ENCODE measurements at places on chromosomes 12 and 14.

- DNase-seq: no peak
Measured at GRCh38 chr12:28032811-28033537, 60.4 kb upstream of the PTHLH start.

GRCh38 chr12:45343269-45344051 lies 127.6 kb downstream of the ANO6 start:
- DNase-seq: no peak

GRCh38 chr12:67991158-67991557 lies 1.9 kb downstream of the IFNG-AS1 start:
- peak; percentile 68 for DNase-seq

DNA sequence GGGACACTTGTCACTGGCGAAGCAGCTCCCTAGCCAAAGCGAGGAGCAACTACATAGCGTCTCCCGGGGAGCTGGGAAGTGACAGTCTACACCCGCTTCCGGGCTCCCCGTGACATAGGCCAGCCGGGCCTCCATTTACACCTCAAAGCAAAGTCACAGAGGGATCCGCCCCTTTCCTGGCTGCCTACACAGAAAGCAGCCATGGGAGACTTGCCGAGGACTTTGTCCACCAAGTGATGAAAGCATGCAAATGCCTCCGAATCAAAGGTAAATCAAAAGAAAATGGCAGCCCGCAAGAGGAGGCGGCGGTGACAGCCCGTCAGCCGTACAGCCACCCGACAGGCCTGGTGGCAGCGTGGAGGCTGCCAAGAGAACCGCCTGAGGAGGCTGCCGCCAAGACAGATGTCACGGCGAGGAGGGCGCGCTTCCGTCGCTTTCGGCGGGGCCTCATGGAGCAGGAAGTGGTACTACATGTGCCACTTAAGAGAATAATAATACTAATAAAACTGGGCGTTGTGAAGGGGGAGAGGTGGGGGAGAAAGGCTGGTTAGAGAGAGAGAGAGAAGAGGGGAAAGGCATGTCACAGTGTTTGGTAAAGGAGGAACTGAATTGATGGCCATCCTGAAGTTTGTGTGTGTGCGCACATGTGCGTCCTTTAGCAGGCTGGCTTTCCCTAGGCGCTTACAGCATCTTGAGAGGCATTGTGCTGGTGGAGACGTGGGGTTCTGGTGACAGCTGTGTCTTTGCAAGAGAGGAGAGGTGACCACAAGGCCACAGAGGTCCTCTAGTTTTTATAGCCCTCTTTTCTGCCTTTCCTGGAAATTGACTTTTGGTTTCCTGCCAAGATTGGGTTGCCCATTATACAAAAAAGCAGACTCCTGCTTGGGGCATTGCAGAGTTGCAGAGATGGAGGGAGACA lies 661.7 kb downstream of the VRK1 start:
- peak; percentile 92 for DNase-seq

DNA sequence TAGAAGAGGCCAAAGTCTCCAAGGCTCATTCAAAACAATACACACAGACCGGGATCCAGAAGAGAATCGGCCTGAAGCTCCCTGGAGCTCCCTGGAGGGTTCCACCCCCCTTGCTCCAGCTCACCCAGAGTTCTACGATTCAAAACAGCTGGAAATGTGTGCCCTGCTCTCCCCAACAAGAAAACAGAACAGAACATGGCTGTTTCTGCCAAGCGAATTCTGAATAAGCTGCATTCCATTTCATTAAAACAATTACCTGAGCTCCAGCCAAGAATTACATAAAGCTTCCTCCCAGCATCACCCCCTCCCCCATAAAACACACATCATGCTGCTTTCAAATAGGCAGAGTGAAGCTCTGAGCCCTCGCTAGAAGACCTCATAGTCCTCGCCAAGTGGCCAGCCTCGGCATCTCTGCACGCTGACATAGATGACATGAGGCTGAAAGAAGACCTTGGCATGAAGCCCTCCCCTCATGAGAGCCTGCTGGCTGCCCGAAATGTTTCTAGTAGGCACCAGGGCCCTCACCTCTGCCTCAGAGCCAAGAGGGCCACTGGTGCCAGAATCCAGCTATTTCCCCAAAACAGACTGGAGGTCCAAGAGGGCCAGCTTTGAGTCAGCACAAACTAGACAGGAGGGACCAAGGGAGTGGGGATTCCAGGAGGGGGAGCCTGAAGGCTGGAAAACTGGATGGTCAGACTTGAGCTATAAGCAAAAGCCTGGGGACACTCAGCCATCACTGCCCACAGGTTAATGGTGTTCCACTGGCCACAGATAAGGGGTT lies 8.3 kb downstream of the PXN start:
- no peak for DNase-seq

DNA sequence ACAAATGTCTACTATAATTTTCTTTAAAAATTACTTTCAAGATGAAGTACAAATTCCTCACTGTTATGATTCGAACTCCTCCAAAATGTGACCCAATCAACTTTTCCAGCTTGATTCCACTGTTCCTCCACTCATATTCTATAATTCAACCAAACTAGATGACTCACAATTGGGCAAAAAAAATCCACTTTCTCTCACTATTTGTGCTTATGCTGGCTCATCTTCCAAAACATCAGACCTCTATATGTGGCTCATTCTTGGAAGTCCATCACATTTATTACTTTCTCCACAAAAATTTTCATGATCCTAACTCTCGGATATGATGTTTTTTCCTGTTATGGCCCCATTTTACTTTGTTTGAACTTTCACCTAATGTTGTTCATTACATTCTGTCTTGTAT lies 26.9 kb upstream of the RXYLT1 start:
- DNase-seq: no peak

GRCh38 chr12:29505122-29505521 lies 7.6 kb upstream of the OVCH1 start:
- DNase-seq: no peak

GRCh38 chr12:88998421-88998820 lies 353.9 kb downstream of the DUSP6 start:
- DNase-seq: no peak

- DNase-seq: peak; percentile 68
Measured at GRCh38 chr14:55336162-55336561, 64.9 kb downstream of the FBXO34 start.

- DNase-seq: no peak
Measured at GRCh38 chr14:34211732-34212131, 250.3 kb downstream of the SPTSSA start.

- no peak for DNase-seq
Measured at GRCh38 chr12:95547522-95548055, 3.7 kb downstream of the USP44 start.

DNA sequence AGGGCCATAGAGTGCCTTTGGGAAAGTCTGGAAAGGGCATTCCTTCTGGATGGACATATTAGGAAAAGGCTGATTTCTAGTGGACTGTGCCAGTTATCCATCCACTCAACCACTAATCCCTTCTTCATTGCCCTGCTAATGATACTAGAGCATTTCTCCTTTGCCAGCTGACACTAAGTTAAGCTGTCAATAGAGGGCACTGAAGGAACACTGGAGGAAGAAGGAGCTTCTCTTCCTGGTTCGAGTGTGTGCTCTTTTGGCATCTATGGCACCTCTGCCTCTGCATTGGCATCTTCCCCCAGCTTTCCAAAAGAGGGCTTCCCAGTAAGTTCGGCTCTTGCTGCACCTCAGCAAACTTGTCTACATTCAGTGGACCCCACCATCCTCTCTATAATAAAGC lies 165.4 kb downstream of the DERA start:
- no peak for DNase-seq

GRCh38 chr14:58073516-58073915 lies 78.5 kb downstream of the ARMH4 start:
- DNase-seq: no peak

DNA sequence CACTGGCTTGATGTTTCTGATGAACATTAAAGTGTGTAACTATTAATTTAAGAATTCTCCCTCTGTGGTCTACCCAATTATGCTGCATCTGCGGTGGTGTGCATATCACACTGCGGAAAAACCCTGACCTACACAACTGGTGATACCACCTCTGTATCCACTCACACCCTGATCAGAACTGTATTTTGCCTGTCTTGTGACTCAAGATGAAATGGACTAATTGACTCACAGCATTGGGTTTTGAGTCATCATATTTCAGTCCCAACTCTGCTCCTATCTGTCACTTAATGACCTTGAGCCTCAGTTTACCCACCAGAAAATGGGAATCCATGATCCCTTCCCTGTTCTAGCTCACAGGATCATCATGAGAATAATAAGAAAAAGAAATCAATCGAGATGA lies 65.6 kb downstream of the NUAK1 start:
- DNase-seq: no peak

DNA sequence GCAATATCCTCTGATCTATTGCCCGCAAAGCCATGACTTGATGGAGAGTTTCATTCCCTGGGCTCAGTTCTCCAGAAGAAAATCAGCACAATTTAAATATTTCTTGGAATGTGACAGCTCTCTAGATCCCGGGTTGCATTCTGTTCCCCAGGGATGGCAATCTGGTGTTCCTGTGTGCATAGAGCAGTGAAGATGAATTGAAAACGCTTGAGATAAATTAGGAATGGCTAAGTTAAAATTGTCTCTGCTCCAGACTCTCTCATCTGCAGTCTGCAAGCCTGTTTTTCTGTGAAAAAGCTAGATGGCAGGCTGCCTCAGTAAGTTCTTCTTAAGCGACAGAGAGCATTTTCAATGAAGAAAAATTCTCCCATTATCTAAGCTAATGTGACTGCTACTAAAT lies 582.5 kb upstream of the MGAT4C start:
- no peak for DNase-seq

DNA sequence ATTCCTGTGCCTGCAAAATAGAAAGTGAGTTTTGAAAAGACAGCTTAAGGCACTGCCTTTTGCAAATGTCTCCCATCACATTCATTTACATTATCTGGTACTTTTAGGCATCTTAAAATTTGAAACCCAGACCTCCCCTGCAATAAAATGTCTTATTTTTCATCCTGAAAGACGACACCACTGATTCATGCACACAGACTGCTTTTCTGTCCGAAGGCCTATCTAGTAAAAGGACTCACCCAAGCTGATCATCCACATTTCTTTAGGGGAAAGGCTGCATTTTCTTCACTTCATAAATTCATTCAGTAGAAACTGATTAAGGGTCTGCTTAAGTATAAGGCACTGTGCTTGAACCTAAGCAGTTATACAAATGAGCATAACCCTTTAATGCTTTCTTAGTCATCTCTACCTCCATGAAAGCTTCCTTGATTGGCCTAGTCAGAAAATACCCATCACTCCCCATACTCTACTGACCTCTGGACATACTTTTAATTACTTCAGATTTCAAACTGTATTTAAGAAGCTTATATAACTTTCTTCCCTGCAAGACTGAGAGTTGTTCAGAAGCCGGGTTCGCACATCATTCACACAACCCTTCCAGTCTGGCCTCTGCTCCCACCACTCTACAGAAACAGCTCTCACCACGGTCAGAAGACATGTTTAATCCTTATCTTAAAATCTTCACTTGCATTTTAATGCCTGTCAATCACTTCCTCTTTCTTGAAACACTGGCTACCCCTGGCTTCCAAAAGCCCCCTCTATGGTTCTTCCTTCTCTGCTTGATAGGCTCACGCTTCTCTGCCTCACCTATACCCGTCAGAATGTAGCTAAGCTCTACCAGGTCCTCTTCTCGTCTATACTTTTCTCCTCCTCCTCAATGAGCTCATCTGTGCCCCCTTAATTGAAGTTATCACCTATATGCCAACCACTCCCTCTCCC lies 288.6 kb downstream of the MED13L start:
- no peak for DNase-seq

GRCh38 chr14:98014851-98015615 lies 1217.9 kb downstream of the VRK1 start:
- DNase-seq: no peak

- no peak for DNase-seq
Measured at GRCh38 chr12:63124778-63125177, 26.2 kb downstream of the AVPR1A start.

DNA sequence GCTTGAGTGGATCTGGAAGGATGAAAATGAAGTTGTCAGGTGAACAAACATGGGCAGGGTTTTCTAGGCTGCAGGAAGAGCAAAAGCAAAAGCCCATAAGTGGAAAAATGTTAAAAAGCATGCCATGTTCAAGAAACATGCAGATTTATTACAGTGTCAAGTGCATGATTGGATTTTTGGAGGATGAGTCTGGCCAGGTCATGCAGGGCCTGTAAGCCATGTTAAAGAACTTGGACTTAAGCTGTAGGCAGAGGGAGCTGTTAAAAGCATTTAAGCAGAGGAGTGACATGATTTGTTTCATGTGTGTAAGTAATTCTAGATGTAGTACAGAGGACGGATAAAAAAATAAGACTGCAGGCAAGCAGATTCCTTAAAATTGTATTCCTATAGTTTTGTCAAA lies 16.3 kb upstream of the SINHCAF start:
- no peak for DNase-seq

GRCh38 chr14:44741431-44741830 lies 220.3 kb downstream of the KLHL28 start:
- DNase-seq: no peak

DNA sequence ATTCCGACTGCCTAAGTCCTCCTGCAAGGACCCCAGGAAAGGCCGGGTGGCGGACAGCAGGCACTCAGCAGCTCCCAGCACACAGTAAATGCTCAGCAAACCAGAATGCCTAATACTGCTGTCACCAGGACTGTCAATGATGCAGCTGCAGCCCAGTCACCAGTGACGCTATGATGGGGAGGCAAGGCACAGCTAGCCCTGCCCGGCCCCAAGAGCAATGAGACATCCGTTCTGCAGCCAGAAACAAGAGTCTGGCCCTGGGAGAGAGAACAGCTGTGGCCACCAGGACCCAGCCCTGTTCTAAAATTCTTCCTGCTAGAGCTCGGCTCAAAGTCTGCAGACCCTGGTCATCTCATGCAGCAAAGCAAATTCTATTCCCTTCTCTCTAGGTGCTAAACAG lies 69.8 kb downstream of the NCOR2 start:
- DNase-seq: no peak

- no peak for DNase-seq
Measured at GRCh38 chr12:5227708-5228373, 184.2 kb downstream of the KCNA5 start.

- peak; percentile 9 for DNase-seq
Measured at GRCh38 chr12:2581293-2582045, 213.3 kb upstream of the FKBP4 start.

DNA sequence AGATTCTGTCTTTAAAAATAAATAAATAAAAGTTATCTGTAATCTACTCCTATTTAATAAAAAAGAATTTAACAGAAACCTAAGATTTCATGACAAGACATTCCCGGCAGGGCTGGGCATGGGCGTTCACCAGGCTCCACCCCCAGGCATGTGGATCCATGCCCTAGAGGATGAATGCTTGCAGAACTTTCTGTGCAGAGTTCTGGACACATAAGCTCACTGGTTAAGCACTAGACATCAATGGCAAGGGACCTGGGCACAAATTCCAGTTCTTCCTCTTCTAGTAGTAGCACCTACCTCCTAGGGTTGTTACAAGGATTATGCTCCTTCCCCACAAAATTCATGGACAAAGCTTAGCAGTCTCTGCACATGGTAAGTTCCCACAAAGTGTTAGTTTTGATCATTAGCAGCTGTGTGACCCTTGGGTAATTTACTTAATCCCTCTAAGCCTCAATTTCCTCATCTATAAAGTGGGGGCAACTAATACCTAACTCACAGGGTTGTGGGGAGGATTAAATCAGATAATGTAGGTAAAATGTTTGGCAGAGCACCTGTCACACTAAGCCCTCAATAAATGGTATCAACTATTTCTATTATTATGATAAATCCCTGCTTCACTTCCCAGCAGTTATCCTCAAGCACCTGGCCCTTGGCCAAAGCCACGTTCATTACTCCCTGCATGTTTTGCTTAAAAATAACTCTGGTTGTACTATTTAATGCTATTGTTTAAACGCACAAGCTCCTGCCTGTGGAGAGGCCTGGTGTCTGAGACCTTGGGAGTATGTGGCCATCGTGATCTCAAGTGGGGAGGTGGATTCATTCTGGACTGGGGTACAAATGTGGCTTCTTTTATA lies 9.8 kb downstream of the GALNT6 start:
- no peak for DNase-seq

- DNase-seq: no peak
Measured at GRCh38 chr14:72830786-72831594, 62.9 kb downstream of the DPF3 start.

All from activated effector memory CD4-positive, alpha-beta T cell treated with anti-CD3 and anti-CD28 coated beads, Interleukin-2, amount 50 U/mL, for 16 hours (primary cell).